NCI-H460 (cell line): ENCODE measurements at places on chromosomes 2 and 18.
A peak's percentile ranks its signal among the peaks of the same experiment; 100 is the strongest.

GRCh38 chr18:49841236-49842217 lies 28.2 kb upstream of the ACAA2 start:
- DNase-seq, result no peak

GRCh38 chr2:20992201-20992711 lies 51.6 kb downstream of the APOB start:
- DNase-seq, result no peak

DNA sequence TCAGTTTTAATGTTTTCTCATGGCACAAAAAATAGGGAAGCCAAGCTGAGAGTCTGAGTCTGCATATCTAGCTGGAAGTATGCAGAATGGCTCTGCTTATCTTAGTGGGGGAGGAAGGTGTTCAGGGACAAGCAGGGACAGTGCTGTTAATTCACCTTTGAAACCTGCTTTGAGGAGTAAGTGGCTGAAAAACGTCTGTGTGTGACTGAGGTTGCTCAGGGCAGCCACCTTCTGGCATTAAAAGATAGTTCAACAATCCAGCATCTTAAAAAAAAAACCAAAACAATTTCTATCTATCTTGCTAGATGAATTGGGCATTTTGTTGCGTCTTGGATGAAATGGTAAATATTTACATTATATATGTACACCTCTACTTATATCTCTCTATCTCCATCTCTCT lies 2.0 kb upstream of the TRPM8 start:
- no peak for DNase-seq

DNA sequence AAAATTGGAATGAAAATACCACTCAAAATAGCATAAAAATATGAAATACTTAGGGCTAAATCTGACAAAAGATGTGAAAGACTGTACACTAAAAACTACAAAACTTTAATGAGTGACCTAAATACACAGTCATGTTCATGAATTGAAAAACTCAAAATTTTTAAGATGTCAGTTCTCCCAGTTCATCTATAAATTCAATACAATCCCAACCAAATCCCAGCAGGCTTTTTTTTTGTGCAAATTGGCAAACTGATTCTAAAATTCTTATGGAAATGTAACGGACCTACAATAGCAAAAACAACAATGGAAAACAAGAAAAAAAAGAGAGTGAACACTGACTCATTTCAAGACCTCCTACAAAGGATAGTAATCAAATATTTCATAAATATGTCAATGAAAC lies 4.4 kb upstream of the USP40 start:
- no peak for DNase-seq

DNA sequence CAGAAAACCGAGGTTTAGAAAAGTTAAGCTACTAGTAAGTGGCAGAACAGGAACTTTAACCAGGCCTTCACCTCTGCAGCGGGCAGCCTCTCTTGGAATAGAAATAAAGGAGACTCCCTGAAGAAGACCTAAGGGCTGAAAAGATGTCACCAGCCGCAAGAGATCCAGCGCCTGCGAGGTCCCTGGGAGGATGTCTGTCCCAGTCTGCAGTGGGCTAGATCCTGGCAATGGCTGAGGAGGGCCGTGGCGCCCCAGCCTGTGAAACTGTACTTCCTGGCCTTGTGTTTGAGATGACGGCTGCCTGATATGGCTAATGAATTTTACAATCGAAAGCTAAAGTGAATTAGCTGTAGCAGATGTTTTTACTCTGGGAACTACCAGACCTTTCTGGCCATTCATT lies 300.6 kb upstream of the SALL3 start:
- DNase-seq, result no peak

DNA sequence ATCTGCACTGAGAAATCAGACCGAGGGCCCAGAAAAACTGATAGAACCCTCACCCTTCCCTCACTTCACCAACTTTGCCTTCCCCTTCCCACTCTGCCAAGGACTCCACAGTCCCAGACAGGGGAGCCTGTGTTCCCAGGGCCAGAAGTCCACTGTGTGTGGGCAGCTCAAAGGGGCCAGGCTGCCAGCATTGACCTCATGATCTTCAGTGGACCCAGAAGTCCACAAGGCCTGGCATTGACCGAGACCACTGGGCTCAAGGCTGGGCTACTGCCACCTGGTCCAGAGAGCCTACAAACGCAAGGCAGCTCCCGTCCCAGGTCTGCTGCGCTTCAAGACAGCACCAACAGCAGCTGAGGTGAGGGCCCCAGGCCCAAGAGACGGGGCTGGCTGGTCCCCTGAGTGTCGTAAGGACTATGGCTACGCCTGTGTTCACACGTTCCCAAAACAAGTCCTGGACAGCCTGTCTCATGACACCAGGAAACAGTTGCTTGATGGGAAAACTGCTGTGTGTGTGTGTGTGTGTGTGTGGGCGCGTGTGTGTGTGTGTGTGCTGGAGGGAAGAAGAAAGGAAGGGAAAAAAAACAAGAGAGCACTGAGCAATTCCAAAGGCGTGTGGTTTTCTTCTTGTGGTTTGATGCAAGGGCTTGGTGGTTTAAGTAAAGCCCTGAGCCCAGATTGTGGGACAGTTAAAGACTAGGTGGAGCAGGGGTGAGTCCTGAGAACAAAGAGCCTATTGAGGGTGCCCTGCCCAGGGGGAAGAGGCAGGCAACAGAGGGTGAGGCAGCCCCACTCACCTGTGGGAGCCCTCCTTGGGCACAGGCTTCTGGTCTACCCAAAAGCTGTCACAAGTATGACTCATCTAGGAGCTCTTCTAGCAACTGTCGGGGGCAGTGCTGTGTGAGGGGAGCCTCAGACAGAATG lies 46.6 kb upstream of the ZBTB7C start:
- DNase-seq, result no peak

- DNase-seq, result no peak
Observed at GRCh38 chr2:119522671-119523070, 1.6 kb downstream of the SCTR start.

GRCh38 chr2:109510136-109511028 lies 103.4 kb downstream of the SEPTIN10 start:
- peak; percentile 78 for DNase-seq

DNA sequence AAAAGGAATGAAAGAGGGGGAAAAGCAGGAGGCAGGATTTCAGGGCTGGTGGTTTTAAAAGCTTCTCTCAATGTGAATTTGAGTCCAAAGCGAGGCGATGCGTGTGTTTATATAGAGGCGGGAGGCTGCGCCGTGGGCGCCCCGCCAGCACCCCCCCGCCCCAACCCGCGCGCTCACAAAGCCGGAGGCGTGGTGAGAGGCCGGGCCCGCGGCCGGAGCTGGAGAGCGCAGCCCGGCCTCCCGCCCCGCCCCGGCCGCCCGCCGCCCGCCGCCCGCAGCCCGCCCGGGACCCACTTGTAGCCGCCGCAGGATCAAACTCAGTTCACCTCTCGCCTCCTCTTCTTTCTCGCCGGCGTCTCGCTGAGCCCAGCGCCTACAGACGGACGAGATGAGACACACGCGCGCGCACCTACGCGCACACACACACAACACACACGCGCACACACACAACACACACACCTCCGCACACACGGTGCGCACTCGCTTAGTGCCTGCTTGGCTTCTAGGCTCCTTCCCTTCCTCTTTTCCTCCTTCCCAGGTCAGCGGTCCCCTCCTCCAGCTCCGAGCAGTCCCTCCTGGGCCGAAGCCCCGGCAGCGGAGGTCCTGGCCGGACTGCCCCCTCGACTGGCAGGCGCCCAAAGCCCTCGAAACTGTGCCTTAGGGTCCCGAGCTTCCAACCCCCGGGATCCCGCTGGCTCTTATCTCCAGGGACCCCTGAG lies 1.3 kb upstream of the CYP26B1 start:
- no peak for DNase-seq

GRCh38 chr2:38432820-38433606 lies 55.9 kb upstream of the ATL2 start:
- no peak for DNase-seq

- DNase-seq, result no peak
Observed at GRCh38 chr2:205699515-205700289, 17.4 kb downstream of the NRP2 start.

- no peak for DNase-seq
Observed at GRCh38 chr18:66826211-66826610, 222.3 kb upstream of the CDH19 start.

DNA sequence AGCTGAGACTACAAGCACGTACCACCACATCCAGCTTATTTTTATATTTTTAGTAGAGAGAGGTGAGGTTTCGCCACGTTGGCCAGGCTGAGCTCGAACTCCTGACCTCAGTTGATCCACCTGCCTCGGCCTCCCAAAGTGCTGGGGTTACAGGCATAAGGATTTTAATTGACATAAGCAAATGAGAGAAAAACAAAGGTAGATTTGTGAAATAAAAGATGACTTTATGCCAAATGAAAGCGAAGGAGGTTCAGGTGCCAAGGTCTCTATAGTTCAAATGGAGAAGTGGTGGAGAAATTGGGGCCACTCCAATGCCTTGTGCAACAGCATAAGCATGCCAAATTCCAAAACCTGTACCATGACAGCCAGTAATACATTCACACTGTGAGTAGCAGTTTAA lies 180.6 kb downstream of the MREG start:
- no peak for DNase-seq

- no peak for DNase-seq
Observed at GRCh38 chr18:80210312-80211083, 36.8 kb downstream of the PARD6G start.

GRCh38 chr2:128313091-128313836 lies 5.4 kb downstream of the HS6ST1 start:
- DNase-seq, result no peak

- DNase-seq, result no peak
Observed at GRCh38 chr2:168660870-168661862, 141.3 kb upstream of the NOSTRIN start.

GRCh38 chr2:84862006-84862405 lies 18.9 kb downstream of the TRABD2A start:
- no peak for DNase-seq

DNA sequence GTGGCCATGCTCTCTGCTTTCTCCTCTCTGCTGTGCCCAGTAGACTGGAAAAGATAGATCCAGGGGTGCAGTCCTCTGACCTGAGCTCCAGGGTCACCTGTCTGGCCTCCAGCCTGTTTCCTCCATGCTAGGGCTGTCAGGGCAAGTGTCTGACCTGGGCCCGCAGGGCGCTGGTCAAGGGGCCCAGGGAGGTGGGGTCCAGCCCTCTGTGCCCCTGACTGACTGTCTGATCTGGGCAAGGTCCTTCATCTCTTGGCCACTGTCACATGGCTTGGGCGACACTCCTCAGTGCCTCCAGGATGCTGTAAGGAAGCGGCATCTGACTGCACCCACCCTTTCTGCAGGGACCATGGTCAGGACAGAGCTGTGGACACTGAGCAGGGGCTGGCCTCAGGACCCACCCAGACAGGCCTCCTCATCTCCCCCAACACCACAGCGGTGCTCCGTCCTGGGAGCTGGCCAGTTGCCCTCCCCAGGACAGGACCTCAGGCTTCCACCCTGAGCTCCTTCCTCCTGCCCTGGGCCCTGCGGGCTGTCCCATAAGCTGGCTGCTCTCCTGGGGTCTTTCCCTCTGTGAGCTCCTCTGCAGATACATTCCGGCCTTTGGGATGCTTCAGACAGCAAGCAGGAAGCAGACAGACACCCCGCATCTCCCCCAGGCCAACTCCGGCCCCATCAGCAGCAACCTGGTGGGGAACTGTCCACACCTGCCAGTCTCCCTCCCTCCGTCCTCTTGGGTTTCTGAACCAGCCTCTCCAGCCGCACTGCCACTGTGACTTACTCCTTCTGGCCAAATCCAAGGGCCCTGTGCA lies 21.2 kb upstream of the ALPI start:
- DNase-seq, result no peak

- DNase-seq, result no peak
Observed at GRCh38 chr2:58130238-58130637, 83.6 kb downstream of the VRK2 start.

DNA sequence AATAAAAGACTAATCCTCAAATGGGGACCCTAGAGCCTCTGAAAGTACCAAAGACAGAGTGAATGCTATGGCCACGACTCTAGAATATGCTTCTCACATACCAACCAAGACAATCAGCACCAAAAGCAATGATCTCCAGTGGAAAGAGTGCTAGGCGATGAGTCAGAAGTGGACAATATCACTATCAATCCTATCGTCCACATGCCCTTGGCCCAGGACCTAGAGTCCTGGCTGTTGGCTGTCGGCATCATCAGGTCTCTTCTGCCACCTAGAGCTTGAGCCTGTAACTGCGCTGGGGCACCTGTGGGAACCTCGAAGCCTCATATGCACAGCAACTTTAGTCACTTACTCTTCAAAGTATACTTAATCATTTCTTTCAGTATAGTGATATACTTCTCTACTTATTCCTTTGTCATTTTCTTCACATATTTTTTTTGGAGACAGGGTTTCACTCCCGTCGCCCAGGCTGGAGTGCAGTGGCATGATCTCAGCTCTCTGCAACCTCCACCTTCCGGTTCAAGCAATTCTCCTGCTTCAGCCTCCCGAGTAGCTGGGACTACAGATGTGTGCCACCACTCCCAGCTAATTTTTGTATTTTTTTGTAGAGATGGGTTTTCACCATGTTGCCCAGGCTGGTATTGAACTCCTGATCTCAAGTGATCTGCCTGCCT lies 29.7 kb downstream of the NOL10 start:
- DNase-seq, result peak; percentile 51
